Sigmoid colon (tissue), 7 donors: ENCODE measurements at places on chromosomes 4 and X. TPM values are rescaled to one million over a fixed set of nuclear protein-coding genes. Genes with fewer than 3 reads are reported as not detected.

GRCh38 chrX:41386222-41386990 is 52.4 kb downstream of the DDX3X start:
- no peak for DNase-seq

DNA sequence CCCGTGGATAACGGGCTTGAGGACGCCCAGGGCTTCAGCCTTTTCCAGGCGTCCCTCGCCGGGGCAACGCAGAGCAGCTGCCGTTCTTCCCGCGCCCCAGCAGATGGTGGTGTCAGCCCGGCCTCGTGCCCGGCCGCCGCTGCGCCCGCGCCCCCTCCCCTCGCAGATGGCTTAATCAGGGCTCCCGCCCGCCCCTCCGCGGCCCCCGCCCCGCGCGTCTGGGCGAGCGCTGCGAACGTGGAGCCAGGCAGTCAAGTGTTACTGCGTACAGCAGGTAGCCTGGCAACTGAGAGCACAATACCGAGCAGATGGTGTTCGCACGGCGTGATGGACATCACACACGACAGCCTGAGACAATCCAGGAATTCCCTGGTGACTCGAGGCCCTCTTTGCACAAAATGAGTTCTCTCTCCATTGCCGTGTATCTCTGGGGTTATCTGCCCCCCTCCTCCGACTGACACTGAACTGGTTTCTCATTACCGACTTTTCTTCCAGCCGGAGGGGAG is 69.3 kb downstream of the MGST2 start:
- peak; percentile 95 for DNase-seq

DNA sequence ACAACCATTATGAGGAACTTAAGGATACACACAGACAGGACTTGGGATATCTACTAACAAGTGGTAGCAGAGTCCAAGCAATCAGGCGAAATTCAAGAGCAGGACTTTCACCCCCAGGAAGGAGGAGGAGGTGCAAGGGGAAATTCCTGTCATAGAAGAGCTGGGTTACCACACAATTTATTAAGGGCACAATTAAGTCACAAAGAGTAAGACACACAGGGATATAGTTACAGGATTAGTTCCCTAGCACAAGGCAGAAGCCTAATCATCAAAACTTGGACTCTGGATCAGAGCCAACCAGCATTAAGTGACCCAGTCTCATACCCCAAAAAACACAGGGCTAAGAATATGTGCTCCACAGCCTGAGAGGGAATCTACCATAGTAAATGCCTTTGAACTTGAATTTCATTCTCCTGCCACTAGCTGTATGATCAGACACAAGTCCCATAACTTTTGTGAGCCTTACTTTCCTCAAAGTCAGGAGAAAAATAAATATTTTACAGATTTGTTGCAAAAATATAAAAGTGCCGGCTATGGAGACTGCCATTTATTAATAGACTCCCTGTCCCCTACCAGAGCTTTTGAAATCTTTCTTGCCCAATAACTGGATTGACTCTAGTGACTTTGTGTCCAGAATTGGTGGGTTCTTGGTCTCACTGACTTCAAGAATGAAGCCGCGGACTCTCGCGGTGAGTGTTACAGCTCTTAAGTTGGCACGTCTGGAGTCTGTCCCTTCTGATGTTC is 87.0 kb downstream of the SYNPO2 start:
- no peak for DNase-seq

- DNase-seq, result no peak
These were observed 8.7 kb upstream of the MSANTD1 start for GRCh38 chr4:3239998-3240920.

IGSF1 gene
- 1.4 TPM for total RNA-seq
